ENCODE measurements at places on chromosomes 1 and 21.

GRCh38 chr1:160537714-160538665, 14.9 kb upstream of the SLAMF6 start:
- DNase-seq = no peak

DNA sequence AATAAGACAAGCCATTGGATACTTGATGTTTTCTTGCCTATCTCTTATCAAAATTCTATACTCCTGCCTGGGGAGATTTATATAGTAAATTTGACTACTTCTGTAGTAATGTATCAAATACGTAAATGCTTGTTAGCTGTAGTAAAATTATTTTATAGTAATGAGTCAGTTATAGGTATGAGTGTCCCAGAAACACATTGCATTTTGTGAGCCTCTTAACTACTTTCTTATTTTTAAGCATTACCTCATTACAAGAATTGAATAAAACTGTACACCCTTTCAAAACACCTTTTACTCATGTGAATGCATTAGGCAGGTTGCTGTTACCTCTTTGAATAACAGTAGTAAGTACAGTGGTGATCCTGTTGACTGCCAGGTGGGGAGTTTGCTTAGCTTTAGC, 28.4 kb downstream of the PRRC2C start:
- no peak for DNase-seq

- no peak for DNase-seq
These were observed 35.0 kb downstream of the MTOR start for GRCh38 chr1:11227106-11228077.

DNA sequence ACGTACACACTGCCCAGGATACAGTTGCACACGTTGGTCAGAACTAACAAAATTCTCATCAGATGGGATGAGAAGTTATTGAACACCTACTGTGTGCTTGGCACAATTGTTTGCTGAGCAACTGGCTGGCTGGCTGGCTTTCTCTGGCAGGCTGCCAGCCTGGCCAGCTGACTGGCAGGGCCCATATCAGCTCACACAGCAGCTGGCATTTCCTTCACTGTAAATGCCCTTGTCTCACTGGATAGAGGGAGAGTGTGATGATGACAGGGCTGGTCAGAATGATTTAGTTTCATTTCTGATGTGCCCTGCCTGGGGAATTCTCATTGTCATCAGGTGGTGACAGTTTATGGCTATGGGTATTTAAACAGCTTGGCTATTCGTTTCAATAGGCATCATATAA, 15.8 kb downstream of the CAMK2N1 start:
- DNase-seq = no peak

DNA sequence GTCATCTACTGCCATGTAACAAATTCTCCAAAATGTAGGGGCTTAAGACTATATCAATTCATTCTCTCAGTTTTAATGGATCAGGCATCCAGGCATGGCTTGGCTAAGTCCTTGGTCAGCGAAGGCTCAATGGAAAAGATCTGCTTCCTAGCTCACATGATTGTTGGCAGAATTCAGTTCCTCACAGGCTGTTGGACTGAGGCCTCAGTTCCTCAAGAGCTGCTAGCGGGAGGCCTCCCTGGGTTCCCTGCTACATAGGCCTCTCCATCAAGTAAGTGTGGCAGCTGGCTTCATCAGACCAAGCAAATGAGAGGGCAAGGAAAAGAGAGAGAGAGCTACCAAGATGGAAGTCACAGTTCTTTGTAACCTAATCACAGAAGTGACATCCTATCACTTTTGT, 19.6 kb upstream of the EYA3 start:
- no peak for DNase-seq

- DNase-seq = no peak
These were observed 20.3 kb downstream of the PDC start for GRCh38 chr1:186440584-186440983.

GRCh38 chr1:201085902-201086735, 26.1 kb downstream of the CACNA1S start:
- DNase-seq = no peak

GRCh38 chr1:84538599-84538998, 32.2 kb upstream of the GNG5 start:
- no peak for DNase-seq

DNA sequence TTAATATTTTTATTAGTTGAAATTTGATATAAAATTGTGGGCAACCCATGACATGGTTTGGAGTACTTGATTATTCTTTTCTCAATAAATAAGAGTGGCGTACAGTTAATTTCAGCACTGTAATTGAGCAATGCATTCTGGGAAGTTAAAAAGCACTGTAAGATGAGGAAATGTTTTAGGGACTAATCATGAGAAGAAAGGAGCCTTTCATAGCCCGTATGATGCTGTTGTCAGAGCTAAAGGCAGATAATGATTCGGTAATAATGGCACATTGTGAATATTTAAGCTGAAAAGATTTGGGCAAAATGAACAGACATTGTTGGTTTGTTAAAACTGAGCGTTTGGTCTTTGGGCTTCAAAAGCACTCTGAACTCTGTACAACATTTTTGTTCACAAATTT, 139.3 kb downstream of the NFIA start:
- no peak for DNase-seq

- no peak for DNase-seq
These were observed 12.9 kb downstream of the PTPN14 start for GRCh38 chr1:214538496-214538895.

- no peak for DNase-seq
These were observed 570.9 kb upstream of the CAMK1G start for GRCh38 chr1:209012443-209013196.

GRCh38 chr1:228276174-228276831, 68.5 kb downstream of the OBSCN start:
- DNase-seq = no peak

DNA sequence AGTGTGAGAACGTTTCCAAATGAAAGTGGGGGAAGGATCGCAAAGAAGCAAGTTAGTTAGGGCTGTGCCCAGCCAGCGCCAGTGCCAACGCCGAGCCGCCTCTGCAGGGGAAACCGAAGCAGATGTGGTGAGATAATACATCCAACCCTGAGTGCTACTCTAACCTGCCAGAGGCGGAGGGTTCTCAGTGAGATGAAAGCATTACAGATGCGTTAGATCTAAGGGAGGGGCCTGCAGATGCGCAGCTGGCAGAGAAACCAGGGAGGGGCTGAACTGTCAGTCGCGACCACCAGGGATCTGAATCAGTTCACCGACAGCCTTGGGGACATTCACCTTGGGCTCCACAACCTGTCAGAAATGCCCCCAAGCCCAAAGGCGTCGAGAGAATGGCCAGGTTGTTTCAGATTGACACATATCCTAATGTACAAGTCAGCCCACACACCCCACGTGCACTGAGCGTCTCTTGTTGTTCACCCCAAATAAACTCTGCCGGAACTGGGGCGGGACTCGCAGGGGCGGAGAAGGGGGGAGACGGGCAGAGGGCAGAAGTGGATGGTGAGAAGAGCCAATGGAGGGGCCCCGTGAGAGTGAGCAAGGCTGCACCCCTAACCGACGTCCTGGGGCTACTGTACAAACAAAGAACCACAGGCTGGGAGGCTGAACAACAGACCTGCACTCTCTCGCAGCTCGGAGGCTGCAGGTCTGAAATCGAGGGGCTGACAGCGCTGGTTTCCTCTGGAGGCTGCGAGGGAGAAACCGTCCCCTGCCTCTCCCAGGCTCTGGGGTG, 8.7 kb upstream of the UMODL1 start:
- no peak for DNase-seq

GRCh38 chr1:219175212-219175564, 1.5 kb downstream of the LYPLAL1 start:
- DNase-seq = no peak

DNA sequence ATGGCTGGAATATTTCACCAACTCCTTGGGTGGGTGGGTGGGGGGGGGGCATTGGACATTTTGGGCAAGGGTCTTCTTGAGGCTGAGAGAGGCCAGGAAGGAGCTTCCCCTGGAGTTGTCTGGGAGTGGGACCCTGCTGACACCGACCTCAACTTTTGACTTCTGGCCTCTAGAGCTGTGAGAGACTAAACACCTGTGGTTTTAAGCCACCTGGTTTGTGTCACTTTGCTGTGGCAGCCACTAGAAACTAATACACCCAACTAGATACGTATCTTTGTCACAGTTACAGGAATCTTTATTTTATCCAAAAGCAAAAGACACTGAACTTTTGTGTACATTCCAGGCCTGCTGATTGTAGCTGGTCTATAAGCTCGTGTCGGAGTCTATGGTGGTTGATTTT, 9.9 kb upstream of the RIPK4 start:
- no peak for DNase-seq

GRCh38 chr1:37323486-37324377, 150.6 kb upstream of the ZC3H12A start:
- no peak for DNase-seq

GRCh38 chr1:235617140-235617539, 32.4 kb downstream of the GNG4 start:
- DNase-seq = no peak

DNA sequence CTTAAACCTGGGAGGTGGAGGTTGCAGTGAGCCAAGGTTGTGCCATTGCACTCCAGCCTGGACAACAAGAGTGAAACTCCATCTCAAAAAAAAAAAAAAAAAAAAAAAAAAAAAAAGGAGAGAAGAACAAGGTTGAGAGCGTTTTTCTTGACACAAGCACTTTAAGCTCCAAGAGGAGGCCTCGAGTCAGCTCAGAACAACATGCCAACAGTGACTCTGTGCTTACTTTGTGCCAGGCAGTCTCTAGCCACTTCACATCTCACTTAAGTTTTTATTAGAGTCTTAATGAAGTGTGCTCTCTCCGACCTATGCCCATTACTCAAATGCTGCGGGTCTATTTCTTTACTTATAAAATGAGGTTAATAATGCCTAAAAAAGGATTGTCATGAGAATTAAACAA, 13.0 kb downstream of the ATP1A1 start:
- DNase-seq = no peak

- no peak for DNase-seq
These were observed 28.5 kb downstream of the ANP32E start for GRCh38 chr1:150207281-150207971.

- DNase-seq = no peak
These were observed 37.4 kb downstream of the ZNF496 start for GRCh38 chr1:247294282-247294681.

DNA sequence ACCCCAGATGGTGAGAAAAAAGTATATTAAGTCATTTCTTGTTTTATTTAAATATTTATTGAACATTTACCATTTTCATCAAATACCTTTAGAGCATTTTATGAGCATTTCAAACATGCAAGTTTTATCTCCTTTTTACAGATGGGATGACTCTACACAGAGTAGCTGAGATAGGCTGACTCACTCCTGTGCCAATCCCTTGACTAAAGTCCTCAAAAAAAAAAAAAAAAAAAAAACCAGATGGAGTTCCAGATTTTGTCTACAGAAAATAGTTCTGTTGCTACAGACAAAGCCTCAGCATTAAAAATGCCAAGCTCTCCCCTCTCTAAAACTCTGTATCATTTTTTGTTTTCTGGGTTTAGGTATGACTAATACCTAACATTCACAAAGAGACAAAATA, 303.0 kb upstream of the PLD5 start:
- no peak for DNase-seq

DNA sequence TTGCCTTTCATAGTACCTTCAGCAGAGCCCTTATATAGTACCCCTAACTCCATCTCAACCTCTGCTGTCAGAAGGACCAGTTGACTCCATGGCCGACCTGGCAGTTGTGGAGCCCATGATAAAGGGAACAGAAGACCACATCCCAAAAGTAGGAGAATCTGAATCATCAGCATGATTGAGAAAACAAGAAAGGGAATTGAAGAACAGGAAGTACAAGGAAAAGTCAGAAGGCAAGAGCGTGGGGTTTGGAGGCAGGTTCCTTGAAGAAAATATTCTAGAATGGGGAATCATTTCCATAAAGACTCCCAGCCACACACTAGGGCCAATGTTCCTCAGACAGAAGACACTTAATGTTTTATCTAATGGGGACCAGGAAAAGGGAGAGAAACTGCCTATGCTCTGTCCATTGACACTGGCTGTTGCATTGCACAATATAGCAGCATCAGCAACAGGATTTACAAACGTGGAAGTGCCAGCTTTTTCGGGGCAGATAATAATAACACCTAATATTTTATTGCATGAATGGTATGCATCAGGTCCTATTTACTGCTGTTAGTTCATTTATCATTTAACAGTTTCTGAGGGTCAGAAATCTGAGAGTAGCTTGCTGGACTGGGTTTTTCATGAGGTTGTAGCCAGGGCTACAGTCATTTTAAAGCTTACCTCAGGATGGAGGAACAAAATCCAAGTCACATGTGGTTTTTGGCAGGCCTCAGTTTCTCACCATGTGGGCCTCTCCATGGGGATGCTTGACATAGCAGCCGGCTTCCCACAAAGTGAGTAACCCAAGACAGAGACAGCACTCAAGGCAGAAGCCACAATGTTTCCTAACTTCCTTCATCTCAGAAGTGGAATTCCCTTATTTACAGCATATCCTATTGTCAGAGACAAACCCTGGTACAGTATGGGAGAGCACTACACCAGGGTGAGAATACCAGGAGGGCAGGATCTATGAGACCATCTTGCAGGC, 483.4 kb downstream of the PLPP3 start:
- DNase-seq = no peak

- DNase-seq = no peak
These were observed 57.8 kb downstream of the LPAR3 start for GRCh38 chr1:84835169-84835568.

DNA sequence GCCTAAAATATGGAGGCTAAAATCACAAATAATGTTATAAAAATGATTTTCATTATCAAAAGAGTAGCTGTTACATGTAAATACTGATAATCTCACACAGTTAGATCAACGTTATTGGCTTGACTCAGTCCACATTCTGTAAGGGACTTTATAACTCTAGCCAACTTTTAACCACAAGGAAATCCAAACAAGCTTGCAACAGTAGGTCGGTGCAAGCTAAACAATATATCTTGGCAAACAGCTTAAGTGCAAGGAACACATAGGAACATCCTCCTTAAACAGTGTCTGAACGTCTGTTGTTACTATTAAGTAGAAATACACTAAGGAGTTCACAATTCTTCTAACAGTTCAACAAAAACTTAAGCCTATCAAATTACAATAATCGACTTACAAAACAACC, 126.7 kb downstream of the EIF4G3 start:
- DNase-seq = no peak

DNA sequence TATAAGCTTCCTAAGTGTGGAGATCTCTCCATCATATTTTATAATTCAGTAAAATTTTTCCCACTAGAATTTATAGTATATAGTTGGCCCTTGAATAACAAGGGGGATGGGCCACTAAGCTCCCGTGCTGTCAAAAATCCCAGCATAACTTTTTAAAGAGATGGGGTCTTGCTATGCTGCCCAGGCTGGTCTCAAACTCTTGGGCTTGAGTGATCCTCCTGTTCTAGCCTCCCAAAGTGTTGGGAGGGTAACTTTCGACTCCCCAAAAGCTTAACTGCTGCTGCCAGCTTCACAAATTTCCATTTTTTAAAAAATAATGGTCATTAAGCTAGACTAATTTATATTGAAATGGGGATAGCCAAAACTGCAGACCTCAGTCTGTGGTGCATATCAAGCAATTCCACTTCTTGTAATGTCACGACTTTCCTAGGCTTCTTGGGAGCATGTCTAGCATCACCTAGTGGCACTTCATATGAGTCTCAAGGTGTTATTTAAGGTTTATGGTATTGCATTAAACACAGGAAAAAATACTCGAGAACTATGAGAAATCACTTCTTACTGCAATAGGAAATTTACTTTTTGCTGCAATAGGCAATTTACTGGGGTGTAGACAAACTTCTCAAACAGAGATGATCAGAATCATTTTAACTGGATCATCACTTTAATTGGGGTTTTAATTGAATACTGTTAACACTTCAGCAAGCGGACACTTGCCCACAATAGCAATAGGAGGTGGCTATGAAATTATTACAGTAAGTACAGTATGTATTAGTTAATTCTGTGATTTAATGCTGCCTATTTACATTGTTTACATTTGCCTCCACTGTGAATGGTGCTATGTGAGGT, 19.3 kb upstream of the ACTA1 start:
- DNase-seq = no peak

- no peak for DNase-seq
These were observed 2.2 kb downstream of the RTCA start for GRCh38 chr1:100268202-100268601.

Measured in left forelimb (tissue), 1 donor.